ENCODE measurements at places on chromosomes 4 and X.
A peak's percentile ranks its signal among the peaks of the same experiment; 100 is the strongest.

GRCh38 chrX:9482408-9482807 is 17.6 kb downstream of the TBL1X start:
- DNase-seq: no peak

DNA sequence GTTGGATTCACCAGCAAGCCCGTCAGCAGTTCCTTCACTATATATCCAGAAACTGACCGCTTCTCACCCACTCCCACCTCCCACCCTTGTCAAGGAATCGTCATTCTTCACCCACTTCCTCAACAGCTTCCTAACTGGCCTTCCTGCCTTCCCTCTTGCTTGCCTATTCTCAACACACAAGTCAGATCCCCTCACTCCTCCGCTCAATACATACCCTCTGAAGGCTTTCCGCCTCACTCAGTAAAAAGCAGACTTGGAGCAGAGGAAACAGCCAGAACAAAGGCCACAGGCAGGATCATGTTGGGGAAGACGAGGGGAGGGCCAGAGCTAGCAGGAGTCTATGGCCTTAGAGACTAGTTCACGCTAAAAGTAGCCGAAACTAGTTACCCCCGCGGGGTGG is 23.7 kb downstream of the RWDD4 start:
- no peak for DNase-seq

GRCh38 chr4:185902654-185903053 is 90.7 kb upstream of the SORBS2 start:
- no peak for DNase-seq

GRCh38 chr4:101774807-101775206 is 15.7 kb upstream of the BANK1 start:
- no peak for DNase-seq

DNA sequence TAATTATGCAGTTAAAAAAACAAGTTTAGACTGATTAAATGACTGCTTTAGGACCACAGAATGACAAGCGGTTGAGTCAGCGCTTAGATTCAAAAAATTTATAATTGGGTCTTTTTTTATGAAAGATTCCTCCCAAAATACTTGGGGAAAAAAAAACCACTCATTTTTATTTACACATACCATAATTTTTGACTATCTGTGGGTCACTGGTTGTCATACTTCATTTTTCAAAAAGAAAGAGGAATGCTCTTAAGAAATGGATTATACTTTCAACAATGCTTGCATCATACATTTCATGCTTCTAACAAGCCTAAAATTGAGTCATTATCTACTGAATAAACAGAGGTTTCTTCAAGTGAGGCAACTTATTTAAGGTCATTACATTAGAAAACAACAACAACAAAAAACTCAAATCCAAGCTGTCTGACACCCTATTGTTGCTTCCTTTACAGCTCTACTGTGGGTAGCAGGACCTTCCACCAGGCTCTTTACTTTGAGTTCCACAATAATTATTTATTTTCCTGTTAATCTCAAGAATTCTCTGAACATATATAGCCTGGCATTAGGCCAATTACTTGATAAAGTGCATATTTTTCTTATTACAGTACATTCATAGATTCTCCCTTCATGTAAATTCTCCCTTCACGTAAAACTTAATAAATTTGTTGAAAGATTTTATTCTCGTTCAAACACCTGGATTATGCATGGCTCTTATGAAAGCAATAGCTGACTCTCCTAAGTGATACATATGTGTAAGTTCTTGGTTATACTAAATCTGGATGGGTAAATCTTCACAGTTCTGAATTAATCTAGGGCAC is 445.5 kb downstream of the PCDH10 start:
- DNase-seq: no peak

DNA sequence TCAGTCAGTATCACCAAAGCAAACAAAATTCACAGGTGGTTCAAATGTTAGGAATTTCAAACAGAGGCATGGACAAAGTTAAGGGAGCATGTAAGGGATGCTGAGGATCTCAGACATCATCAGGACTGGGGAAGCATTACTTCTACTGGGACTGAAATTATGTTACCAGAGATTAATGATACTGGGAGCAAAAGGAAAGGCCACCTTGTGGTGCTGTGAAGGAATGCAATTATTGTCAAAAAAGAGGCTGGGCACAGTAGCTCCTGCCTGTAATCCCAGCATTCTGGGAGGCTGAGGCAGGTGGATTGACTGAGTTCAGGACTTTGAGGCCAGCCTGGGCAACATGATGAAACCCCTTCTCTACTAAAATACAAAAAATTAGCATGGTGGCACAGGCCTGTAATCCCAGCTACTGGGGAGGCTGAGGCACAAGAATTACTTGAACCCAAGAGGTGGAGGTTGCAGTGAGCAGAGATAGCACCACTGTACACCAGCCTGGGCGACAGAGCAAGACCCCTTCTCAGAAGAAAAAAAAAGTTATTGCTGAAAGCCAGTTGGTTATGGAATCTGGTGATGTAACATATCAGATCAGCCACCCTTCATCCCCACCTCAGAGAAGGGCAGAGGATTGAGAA is 954.3 kb downstream of the PCDH7 start:
- no peak for DNase-seq

- DNase-seq: no peak
These were observed 38.9 kb downstream of the ACOX3 start for GRCh38 chr4:8401665-8402064.

- DNase-seq: no peak
These were observed 162.8 kb downstream of the NHS start for GRCh38 chrX:17537723-17538243.

DNA sequence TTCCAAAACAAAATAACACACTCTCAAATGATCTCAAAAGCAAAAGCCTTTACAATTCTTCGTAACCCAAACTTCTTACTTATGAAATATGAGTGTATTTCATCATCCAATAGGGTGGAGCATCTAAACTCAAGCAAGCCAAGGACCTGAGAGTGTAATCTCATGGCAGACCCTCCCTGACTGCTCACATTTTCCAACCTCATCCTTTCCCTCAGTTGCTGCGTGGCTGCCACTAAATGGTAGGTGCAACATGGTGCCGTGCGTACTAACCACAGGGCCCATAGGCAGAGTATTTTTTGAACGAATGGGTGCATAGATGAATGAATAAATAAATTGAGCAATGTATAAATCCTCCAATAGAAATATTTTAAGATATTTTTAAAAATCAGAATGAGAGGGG is 45.4 kb downstream of the TTC29 start:
- no peak for DNase-seq

- DNase-seq: no peak
These were observed 293.2 kb upstream of the SLC7A11 start for GRCh38 chr4:138535316-138535715.

DNA sequence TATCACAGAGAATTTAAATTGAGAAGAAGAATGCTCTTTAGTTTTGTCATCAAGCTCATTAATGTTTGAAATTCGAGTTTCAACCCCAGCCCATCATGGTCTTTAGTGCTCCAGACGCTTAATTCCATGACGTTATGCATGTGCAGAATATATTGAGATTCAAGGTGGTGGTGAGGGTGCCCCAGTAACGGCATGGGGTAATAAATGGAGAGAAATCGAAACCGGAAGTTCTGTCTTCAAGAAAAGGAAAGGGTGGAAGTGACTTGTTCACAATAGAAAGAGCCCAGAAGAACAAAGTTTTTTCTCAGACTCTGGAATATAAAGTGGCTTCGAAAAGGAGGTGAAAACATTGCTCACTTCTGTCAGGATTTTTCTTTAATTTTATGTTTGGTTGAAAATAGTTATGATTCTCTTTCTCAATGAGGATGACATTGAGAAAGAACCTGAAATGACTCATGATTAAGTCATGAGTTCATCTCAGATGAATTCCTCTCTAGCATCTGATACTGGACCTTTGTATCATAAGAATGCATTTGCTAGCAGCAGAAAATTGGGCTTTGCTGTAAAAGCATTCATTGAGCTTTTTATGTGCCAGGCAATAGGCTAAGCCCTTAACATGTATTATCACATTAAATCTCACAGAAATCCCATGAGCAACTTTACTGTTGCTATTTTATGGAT is 779 bp upstream of the DDX60L start:
- DNase-seq: peak; percentile 24

DNA sequence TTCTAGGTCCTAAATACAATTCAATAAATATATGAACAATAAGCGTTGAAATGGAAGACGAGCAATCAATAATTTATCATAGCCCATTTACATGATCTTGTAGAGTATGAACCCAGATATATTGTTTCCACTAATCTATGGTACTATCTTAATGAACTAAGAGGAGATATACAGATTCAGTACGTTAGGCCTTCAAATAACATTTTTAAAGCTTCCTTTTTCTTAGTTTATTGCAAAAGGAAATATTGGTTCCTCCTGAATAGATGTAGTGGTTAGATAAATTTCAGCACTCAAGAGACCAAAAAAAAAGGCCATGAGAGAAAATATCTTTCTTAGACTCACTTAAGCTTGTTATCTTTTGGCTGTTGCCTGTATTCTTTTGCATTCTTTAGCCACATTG is 147.5 kb upstream of the PITX2 start:
- DNase-seq: no peak

DNA sequence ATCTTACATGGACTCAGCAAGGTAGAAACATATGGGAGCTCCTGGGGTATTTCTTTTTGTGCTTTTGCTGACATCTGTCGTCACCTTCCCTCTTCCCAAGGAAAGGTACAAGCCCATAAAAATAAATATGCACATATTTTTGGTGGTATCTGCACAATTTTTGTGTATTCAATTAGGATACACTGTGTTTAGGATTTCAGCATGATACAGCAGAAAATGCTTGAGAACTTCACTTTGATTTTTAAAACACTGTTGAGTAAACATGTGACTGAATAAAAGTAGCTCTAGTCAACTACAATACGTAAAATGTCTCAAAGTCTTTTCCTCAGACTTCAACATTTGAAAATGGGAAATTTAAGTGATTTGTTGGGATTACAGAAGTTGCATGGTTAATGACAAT is 99.4 kb upstream of the SPANXC start:
- no peak for DNase-seq

DNA sequence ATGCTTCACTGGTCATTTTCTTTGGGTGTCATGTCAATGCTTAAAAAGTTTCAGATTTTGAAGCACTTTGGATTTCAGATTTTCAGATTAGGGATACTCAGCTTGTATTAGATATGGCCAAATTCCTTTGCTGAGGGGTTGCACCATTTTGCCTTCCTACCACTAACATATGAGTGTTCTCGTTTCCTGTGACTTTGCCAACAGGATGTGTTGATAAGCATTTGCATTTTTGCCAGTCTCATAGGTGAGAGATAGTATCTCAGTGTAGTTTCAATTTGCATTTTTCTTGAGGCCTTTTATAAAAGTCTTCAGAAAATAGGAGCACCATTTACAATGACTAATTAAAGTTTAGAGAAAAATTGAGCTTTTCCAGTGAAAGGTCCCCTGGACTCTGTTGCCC is 71.6 kb upstream of the CLCN4 start:
- DNase-seq: no peak

- DNase-seq: no peak
These were observed 187.9 kb downstream of the CHM start for GRCh38 chrX:85859426-85859825.

- DNase-seq: no peak
These were observed 54.7 kb downstream of the CD38 start for GRCh38 chr4:15832523-15833451.

DNA sequence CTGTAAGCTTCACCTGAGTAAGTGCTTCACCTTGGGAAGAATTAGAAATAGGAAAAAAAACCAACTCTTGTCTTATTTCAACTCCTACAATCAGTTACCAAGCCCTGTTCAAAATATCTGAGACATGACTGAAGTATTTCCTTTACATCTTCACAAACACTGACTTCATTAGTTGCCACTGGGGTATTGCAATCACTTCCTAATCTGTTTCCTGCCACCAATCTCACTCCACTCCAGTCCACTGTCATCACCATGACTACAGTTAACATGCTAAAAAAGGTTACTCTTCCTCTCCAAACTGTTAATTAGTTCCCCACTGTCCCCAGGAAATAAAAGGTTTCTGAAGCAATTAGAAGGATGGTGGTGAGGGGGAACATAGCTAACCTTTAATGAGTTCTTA is 3.3 kb upstream of the SUPT20HL1 start:
- no peak for DNase-seq

DNA sequence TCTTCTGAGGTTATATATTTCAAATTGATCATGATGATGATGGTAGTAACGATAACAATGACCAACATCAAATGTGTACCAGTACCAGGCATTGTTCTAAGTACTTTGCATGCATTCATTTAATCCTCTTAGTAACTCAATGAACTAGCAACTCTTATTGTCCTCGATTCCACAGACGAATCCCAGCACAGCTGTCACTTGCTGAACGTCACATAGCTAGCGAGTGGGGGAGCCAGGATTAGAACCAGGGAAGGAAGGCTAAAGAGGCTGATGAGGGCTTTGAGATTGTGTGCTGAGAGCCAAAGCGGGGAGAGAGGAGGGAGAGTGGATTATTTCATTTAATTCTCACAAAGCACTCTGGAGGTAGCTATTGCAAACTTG is 103.6 kb downstream of the PHOX2B start:
- DNase-seq: no peak

DNA sequence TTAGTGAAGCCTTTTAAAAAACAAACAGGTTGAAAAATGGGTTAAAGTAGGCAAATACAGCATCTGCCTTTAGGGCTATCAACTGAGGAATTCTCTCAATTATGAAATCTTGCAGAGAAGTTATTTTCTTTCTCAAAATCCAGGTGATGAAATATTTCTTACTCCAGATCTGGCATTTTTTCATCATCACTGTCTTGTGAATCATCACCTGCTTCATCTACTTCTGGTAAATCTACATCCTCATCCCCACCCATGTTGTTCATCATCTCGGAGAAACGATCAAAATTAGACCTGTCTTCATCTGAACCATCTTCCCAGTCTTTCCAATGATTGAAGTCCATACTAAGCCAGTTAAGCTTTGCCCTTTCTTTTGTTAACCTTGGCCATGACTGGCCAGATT is 33.3 kb upstream of the HPF1 start:
- no peak for DNase-seq

- no peak for DNase-seq
These were observed 89.7 kb downstream of the MID1IP1 start for GRCh38 chrX:38890963-38891362.

DNA sequence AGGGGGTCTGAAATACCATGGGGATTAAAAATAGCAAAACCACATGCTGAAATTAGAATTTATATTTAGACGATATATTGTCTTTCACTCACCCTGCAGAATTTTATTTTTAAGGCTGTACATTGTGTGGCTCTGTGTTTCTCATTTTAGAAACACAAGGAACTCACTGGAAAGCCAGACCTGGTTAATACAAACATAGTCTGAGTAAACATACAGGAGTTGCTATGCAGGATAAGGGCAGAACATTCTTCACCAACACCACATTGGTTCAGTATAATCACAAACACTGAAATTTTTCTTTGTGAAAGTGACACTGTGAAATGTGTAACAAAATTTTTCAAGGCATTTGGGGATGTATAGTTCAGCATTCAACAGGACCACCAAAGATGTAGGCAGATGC is 115.5 kb downstream of the ARX start:
- DNase-seq: no peak

DNA sequence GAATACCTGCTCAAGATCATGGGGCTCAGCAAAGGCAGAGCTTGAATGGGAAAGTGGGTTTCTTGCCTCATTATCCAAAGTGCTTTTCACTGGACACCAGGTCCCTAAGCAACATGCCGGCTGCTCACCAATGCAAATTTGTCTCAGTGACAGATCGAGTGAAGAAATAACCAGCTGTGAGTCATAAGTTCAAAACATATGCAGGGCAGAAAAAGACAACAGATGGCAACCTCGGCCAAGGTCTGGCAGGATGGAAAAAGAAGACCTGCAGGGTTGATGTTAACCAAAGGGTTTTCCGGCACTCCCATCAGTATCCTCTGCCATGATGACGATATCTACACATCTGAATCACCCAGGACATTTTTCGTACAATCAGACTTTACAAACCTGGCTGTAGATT is 124.1 kb downstream of the AFAP1 start:
- DNase-seq: no peak

- DNase-seq: no peak
These were observed 1956.7 kb downstream of the C4orf33 start for GRCh38 chr4:131052646-131053045.
